ENCODE measurements at places on chromosomes 5 and 9.

DNA sequence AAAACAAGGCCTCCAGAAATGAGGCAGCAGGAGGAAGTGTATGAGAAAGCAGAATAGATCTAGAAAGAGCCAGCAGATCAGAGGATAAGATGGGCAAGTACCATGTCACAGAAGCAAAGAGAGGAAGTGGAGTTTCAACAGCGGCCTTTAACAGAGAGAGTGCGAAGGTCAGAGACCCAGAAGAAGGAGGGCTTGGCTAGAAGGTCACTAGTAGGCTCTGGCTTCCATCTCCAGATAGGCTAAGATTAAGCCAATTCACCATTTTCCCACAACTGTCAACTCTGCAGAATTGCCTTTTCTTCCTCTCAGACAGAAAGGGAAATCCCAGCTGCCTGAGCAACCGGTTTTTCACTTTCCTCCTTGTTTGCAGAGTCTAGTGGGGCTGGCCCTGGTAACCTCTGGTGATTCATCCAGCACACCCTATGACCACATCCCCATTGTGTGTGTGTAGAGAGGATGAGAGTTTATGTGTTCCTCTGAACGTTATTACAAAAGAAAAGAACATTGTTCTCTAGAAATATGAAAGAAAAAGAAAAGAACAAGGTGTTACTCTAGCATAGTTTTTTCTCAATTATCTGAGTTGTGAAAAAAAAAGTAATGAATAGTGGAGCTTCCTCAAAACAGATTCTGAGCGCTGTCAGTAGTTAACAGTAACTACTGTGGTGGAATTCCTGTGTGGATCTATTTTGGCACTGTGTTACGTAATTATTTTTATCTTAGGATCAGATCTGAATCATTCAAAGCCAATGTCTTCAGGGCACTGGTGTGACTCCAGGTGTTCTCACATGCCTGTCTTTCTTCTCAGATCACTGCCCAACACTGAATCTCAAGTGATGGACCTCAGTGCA lies 220.4 kb downstream of the ARRDC3 start:
- DNase-seq = peak; percentile 35

GRCh38 chr5:88674356-88675167 lies 208.4 kb downstream of the MEF2C start:
- DNase-seq = no peak

DNA sequence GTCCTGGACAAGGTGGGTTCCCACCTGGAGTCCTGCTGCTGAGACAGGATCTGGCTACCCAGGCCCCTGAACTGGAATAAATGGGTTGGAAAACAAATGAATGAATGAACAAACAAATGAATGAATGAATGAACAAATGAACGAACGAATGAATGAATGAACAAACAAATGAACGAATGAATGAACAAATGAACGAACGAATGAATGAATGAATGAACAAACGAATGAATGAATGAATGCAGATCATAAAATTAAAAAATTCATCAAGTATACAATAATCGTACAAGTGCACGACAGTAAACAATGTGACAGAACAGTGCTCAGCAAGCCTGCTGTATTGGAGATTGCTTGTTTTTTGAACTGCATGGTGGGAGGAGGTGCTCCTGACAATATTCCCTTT lies 2097.1 kb downstream of the MAT2B start:
- DNase-seq = no peak

GRCh38 chr5:68798877-68799843 lies 294.7 kb upstream of the SLC30A5 start:
- no peak for DNase-seq

- no peak for DNase-seq
Measured at GRCh38 chr5:72067682-72068470, 39.4 kb upstream of the MAP1B start.

GRCh38 chr9:95104980-95105379 lies 212.5 kb downstream of the FANCC start:
- no peak for DNase-seq

GRCh38 chr5:33065131-33065530 lies 354.0 kb downstream of the NPR3 start:
- DNase-seq = no peak

GRCh38 chr9:118618084-118618483 lies 751.2 kb downstream of the BRINP1 start:
- DNase-seq = no peak

- DNase-seq = no peak
Measured at GRCh38 chr5:78893940-78894677, 91.0 kb downstream of the ARSB start.

- no peak for DNase-seq
Measured at GRCh38 chr9:103304797-103305196, 309.7 kb downstream of the CYLC2 start.

DNA sequence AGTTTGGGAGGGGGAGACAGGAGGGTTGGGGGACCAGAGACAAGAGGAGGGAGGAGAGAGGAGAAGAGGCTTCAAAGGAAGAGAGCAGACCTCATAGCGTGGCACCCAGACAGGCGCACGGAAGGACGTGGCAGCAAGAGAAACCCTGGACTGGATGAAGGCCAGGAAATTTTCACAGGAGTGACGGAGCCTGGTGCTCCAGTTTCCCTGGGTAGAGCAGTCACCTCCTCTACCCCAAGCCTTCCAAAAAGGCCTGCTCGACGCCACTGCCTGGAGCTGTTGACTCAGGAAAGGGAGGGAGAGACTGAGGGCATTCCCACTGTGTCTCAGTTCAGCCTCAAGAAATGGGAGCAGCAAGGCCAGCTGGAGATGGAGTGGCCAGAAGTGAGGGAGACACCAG lies 19.3 kb downstream of the AK8 start:
- no peak for DNase-seq

DNA sequence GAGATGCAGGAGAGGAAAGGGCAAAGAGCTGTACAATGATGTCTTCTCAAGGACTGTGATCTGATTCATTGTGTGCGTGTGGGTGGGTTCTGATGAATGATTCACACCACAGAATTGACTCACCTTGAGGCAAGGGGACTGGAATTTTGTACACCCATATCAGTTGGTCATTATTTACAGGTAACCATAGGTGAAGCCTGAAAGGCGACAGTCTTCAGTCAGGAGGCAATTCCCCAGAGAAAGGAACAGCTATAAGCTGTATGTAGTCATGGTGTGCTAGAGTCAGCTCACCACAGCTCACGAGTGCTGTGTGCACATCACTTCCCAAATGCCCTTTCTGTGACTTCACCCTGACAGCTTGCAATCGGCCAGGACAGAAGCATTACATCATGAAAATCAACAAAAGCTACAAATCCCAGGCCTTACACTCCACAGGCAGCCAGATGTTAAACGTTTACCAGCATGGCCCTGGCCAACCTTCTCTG lies 87.6 kb upstream of the RPS23 start:
- DNase-seq = no peak

Measured in activated CD8-positive, alpha-beta memory T cell treated with anti-CD3 and anti-CD28 coated beads for 48 hours (primary cell).